Stimulated activated CD4-positive, alpha-beta T cell treated with anti-CD3 and anti-CD28 coated beads, Interleukin-4, amount 100 ng/mL, for 24 hours (primary cell): ENCODE measurements at places on chromosomes 2 and 18.

GRCh38 chr2:268323-268722 lies 3.6 kb downstream of the ACP1 start:
- no peak for DNase-seq

GRCh38 chr18:25181581-25181980 lies 170.4 kb downstream of the ZNF521 start:
- DNase-seq = no peak

GRCh38 chr2:46821600-46821999 lies 94.0 kb downstream of the MCFD2 start:
- DNase-seq = no peak

DNA sequence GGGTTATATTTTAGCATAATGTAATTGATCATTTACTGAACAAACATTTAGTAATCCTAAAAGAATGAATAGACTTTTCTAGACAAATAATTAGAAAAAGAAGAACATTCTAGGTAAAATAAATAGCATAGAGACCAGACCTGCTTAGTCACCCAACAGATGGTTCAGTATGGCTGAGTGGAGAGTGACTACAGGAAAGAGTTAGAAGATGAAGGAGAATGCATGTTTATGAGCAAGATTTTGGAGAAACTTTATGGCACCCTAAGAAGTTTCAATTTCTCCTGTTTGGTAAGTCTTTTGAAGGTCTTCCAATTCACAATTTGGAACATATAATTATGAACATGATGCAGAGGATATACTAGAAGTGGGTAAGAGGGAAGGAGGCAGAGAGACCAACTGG lies 32.9 kb downstream of the FAP start:
- no peak for DNase-seq

DNA sequence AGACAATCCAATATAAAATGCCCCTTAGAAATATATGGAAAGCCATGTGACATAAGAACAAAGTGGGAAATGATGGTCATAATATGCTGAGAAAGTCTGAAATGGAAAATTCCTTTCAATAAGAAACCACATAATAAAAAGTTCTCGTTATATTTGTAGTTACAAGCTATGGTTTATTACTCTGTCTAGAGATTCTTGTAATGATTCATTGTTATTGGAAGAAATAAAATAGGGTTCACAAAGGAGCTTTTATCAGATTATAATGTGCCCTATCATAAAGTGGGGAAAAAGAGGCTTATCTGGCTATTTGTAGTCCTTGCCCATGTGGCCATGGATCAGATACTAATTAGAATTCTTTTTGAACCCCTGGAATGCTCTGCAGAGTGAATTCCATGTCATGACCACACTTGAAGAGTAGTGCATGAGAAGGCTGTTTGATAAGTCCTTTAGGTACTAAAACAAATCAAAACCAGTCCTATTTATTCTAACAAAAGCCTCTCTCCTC lies 420.7 kb upstream of the NRP2 start:
- DNase-seq = no peak
